ENCODE measurements at places on chromosomes 1 and 21. TPM values are rescaled to one million over a fixed set of nuclear protein-coding genes. Genes with fewer than 3 reads are reported as not detected.
A peak's percentile ranks its signal among the peaks of the same experiment; 100 is the strongest.

The CLCA4 gene
- polyA plus RNA-seq: not detected

The PTPN14 gene
- 16.8 TPM for polyA plus RNA-seq

- no peak for DNase-seq
Measured at GRCh38 chr1:24297187-24297851, 21.8 kb upstream of the GRHL3 start.

- no peak for DNase-seq
Measured at GRCh38 chr1:9594471-9595155, 5.9 kb downstream of the TMEM201 start.

DNA sequence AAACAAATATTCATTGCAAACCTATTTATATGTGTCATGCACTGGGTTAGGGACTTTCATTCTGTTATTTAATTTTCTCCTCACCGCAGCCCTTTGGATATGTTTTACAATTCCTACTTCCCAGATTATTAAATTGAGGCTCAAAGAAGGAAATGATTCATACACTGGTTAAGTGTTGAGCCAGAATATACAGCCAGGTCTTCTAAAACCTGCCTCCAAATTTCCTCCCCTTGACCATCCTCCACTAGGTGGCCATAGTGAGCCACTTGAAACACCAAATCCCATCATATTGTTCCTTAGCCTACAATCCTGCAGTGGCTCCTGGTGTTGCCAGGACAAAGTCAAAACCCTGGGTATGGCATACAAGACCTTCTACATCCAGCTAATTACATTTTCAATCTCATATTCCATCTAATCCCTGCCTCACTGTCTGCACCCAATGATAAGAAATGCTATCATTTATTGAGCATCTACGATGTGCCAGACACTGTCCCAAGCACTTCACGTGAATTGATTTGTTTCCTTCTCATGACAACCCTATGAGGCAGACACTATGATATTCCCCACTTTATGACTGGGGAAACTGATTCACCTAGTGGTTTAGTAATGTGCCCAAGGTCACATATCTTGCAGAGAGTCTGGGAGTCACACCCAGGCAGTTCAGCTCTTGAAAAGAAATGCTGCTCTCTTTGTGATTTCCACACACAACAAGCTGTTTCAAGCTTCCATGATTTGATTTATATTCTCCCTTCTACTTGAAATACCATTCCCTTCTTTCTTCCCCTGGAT lies 23.6 kb upstream of the KIRREL1 start:
- peak; percentile 53 for DNase-seq

All from muscle of back (tissue), 13 donors.